Mesenteric fat pad (tissue), 1 donor: ENCODE measurements at places on chromosomes 2 and 18.

DNA sequence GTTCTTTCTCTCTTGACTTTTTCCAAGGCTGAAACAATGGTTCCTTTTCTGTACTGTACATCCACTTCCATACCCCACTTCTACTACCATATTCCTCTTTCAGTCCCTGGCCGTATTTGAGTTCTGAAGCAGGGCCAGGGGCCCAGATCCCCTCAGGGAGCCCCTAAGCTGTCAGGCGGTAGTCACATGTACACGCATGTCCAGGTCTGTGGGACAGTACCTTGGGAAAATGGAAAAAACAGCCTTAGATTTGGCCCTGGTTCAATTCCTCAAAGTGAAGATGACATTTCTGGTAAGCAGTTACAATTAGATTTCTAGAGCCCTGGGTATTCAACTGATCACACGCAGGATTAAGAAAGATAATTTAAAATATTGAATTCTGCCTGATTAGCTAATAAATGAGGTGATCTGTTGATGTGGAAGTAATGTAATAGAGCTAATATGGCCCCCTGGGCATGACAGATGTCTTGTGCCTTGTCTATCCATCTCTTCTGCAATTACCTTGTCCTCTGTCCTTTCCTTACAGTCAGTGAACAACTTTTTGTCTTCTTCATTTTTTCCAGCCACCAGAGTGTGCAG lies 44.4 kb downstream of the MRPL33 start:
- DNase-seq = no peak

DNA sequence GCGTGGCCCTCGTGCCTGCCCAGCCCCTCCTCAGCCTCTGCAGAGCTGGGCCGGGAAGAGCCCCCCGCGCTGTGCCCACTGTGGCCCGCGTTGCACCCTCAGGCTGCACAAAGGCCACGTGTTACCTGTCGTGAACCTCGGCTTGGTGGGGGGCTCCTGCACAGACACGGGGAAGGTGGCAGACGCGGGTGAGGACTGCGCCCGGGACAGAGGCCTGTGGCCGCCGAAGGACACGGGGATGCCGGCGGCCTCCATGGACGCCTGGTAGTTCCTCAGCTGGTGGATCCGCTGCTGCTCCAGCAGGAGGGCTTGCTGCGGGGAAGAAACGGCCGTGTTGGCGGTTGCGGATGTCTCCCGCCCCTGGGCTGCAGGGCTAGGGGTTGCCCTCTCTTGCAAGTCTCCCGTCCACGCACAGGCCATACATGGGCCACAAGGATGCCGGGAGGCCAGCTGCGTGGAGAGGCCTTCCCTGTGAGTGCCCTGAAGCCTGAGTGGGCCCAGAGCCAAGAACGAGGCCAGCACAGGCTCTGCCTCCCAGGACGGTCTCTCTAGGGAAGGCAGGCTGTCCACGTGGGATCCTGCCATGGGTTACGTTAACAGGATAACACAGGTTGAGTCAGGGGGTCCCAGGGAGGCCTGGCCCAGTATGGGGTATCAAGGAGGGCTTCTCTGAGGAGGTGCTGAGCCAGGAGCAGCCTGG lies 263.7 kb downstream of the TWIST2 start:
- DNase-seq = no peak

- DNase-seq = peak; percentile 89
Observed at GRCh38 chr2:239273280-239274234, 127.3 kb downstream of the HDAC4 start.

DNA sequence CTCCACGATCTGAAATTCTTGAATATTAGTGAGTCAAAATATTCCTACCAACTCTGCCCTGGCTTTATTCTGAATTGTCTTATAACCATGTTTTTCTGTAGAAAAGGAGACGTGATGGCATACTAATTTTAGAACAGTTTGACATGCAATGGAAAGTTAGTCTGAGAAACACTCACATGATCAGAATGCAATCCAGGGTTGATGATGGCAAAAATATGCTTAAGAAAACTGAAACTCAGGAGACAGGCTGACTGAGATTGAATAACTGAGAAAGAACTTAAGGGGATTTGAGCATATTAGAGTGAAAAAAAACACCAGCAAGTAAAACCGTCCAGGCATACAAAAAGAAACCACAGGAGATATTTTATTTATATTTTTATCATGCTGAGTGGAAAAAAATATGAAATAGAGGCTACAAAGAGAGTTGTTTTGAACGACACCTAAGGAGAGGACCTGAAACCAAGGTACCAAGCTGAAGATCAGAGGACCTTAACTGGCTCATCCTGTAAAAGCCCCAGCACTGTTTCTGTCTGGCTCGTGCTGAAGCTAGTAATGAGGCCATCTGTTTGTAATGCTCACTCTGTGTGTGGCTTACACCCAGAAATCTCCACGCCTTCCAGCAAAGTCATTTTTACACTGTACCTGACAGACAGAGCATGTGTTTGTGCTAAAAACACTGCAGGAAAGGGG lies 437.2 kb upstream of the PKDCC start:
- DNase-seq = no peak

- DNase-seq = peak; percentile 75
Observed at GRCh38 chr2:126771501-126772195, 115.7 kb downstream of the GYPC start.

- no peak for DNase-seq
Observed at GRCh38 chr2:202112041-202112440, 39.0 kb downstream of the KIAA2012 start.

- no peak for DNase-seq
Observed at GRCh38 chr18:40249390-40250080, 1705.5 kb upstream of the PIK3C3 start.

DNA sequence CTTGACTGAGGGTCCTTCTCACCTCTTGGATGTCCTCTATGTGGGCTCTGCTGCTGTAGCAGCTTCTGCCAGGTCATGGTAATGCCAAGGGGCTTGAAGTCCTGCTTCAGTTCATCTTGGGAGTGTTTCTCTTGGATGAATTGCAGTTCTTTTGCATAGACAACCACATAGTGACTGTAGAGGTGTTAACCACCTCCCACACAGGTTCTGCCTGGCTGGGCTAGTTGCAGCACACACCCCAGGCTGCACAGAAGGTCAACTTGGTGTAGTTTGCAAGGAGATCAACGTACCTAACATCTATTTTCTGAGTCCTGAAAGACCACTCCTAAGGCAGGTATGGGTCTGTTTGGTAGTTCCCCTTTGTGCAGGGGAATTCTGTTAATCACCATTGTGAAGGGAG lies 108.1 kb downstream of the ADCYAP1 start:
- DNase-seq = no peak

- no peak for DNase-seq
Observed at GRCh38 chr2:4134551-4135550, 431.5 kb downstream of the DCDC2C start.

DNA sequence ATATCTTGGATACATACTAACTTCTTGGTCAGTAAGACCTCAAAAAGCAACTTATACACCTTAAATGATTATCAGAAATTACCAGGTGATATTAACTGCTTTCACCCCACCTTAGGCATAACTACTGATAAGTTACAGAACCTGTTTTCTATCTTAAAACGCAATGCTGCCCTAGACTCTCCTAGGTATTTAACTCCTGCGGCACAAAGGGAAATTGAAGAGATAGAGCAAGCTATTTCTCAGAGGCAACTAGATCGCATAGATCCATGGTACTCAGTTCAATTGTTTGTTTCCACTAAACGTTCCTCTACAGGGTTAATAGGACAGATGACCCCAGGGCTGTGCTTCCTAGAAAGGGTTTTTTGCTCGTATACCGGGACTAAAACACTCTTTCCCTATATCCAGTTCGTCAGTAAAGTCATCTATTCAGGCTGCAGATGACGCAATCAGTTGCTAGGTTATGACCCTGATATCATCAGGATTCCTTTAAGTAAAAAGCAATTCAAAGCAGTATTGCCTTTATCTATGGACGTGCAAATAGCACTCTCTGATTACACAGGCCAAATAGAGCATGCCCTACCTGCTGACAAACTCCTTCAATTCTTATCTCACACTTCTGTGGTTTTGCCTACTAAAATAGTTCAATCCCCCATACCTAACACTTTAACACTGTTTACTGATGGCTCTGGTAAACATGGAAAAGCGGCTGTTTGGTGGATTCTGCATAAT lies 62.3 kb upstream of the MYO3B start:
- no peak for DNase-seq

DNA sequence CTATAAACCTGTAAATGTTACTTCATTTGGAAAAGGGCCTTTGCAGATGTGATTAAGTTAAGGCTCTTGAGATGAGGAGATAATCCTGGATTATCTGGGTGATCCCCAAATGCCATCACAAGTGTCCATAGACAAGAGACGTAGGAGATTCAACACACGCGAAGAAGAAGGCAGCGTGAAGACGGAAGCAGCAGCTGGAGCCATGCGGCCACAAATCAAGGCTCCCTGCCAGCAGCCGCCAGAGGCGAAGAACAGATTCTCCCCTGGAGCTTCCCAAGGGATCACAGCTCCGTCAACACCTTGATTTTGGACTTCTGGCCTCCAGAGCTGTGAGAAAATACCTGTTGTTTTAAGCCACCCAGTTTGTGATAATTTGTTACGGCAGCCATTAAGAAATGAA lies 11.0 kb upstream of the VAPA start:
- DNase-seq = no peak

- no peak for DNase-seq
Observed at GRCh38 chr2:105643405-105644173, 101.1 kb upstream of the NCK2 start.

- DNase-seq = no peak
Observed at GRCh38 chr2:122851972-122852531, 1096.6 kb downstream of the TSN start.

GRCh38 chr2:132811148-132811915 lies 141.3 kb upstream of the LYPD1 start:
- no peak for DNase-seq

DNA sequence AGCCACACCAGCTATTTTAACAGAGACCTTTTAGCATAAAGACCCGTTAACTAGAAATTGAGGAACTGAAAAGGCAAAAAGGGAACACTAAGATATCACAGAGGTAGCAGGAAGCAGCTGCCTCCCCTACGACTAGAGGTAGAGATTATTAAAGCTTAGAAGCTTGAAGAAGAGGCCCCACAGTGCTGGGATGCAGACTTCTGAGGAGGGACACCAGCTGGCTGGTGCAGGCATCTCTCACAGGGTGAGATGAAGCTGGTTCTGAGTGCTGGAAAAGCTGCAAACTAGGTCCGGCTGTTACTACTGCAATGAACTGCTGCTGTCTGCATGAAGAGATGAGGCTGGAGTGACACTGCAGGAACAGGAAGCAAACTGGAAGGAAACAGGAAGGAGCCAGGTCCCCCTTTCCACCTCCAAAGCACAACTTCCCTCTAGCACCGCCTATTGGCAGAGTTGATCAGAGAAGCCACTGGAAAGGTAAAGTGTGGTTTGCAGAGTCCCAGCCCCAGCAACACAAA lies 61.2 kb upstream of the MRPS9 start:
- DNase-seq = no peak

DNA sequence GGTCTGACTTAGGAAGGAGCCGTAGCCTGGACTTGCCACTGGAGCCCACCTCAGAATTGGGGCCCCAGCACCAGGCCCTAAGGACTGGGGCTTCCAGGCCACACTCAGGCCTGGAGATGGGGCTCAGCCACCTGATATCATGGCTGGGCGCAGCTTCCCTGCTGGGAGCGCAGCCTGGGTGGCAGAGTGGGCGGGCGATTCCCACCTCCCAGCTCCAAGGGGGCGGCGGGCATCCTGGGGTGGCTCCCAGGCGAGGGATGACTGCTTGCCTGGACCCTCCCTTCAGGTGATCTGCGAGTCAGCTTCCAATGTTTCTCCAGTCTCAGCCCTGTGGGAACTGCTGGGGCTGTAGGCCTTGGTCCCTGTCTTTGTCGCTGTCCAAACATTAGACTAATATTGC lies 20.1 kb downstream of the GPR35 start:
- no peak for DNase-seq

GRCh38 chr2:44840503-44840850 lies 101.0 kb upstream of the SIX3 start:
- DNase-seq = no peak

DNA sequence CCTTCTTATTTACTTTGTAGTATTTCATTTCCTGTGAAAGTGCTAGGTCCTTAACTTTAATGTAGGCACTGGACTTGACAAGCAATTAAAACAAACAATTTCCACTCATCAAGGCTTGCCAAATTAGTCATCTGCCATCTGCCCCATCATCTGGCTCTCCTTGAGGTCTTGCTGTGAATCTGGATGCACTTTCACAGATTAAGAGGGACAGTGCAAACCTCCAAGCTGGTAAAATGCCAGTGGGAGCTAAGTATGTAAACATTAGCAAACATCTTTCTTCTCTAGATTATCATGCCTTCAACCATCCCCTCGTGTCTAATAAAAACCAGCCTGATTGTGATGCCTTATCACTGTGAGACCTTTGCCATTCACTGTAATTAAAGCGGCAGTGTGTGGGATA lies 402.9 kb downstream of the ERBB4 start:
- DNase-seq = no peak

DNA sequence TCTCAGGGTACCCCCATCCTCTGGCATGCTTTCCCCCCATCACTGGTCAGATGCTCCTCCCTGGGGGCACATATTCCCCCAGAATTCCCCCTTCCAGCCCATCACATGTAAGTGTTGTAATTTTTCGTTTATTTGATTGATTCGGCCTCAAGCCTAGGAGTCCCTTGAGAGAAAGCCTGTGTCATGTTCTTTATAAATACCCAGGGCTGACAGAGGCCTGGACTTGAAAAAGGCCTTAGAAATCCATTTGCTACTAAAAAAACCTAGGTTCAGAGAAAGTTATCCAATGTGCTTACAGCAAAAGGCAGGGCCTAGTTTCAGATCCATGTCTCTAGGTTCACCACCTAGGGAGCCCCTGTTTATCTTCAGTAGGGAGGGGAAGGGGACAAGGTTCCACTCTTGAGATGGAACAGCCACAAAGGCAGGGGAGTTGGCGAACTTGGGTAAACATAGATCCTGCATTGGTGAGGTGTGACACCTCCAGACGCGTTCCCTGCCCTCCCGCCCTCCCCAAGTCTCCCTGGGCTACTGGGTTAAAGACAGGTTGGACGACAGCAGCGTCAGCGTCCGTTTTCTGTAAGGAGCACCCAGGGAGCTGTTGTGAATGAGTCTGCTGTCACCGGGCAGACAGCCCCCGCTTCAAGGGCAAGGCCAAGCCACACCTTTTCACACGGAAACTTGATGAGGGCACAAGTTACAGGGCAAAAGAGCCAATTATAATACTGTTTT lies 147.8 kb downstream of the EN1 start:
- peak; percentile 43 for DNase-seq

- no peak for DNase-seq
Observed at GRCh38 chr2:211928201-211928600, 610.4 kb downstream of the ERBB4 start.

DNA sequence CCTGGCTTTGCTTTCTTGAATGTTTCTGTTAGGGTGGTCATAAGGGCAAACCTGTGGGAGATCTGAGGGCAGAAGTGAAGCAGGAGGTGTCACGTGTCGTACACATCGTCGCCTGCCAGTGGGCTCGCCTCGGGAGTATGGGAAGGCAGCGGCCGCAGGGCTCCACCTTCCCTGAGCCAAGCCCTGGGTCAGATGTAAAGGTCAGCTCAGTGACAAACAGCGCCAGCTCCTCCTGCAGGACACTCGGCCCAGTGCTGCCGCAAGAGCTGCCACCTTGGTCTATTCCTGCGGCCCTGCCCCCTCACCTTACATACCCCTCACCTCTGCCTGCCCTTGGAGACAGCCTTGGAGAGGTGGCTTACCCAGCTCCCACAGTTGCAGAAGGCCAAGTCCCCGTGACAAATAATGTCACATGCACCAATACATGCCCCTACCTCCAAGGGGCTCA lies 64.2 kb downstream of the PSMG2 start:
- peak; percentile 47 for DNase-seq

GRCh38 chr2:228658998-228659397 lies 477.5 kb upstream of the SPHKAP start:
- no peak for DNase-seq

GRCh38 chr2:237602409-237602808 lies 11.9 kb upstream of the RAB17 start:
- no peak for DNase-seq
